Adrenal gland (tissue), 19 donors: ENCODE measurements at places on chromosomes 2 and 18.

GRCh38 chr18:25921677-25922421 lies 168.6 kb downstream of the SS18 start:
- DNase-seq, result peak; percentile 63

DNA sequence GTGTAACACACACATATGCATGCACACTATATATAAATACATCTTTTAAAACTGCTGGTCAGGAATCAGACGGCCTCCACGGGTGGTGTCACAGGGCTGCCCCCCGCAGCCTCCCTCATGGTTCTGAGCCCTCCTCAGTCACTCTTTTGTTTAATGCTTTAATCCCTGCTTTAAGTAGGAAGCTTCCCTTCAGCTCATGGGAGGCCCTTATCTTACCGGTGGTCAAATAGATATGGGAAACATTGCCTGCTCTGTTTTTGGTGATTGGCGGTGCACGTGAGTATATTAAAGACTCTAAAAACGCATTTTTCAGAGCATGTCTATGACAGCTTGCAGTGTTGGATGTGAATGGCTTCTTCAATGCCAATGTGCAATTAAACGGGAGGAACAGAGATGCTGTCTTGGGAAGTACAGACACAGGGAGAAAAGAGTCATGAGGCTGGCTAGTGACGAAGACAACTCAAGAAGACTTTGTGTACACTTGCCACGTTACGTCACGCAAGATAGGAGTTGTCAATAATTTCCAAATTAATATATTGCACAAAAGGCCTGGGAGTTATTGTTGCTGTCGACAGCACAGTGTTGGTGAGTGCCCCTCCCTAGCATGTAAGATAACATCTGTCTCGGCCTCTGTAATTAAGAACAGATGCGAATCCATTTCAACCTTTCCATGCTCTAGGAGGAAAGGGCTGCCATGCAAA lies 23.3 kb downstream of the GNLY start:
- no peak for DNase-seq

DNA sequence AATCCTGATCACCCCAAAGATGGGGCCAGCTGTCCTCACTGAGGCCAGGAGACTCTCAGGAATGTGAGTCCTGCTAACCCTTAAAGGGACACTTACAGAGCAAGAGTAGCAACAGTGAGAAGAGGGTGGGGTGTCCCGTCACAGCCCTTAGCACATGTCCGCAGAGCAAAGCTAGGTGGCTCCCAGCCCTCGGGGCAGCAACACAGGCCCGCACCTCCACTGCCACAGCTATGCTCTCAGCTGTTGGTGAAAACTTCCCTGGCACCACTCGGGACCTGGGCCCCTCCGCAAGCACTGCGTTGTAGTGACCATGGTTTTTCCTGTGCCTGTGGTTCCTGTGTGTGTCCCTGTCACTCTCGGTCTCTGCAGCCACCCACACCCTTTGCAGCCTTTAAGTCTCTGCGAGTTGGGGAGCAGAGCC lies 76.4 kb upstream of the UXS1 start:
- no peak for DNase-seq

DNA sequence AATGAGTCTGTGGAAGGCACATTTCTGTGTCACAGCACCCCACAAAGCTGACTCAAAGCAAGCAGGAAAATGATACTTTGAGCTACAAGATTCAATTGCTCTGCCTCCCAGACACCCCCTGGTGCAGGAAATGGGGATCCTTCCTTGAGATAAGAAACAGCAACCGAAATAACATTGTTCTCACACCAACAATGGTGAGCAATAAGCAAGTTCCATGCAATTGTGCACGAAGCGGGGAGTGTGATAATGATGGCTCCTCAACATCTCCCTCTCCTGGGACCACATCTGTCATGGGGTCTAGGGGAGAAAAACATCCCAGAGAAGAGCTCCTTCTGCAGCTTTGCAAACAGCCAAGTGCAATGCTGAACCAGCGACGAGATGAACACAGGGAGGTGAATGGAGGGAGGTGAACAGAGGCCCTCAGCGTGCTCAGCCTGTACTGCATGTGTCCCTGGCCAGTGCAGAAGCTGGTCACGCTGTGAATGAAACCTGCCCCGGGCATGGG lies 67.7 kb downstream of the PDCL3 start:
- DNase-seq, result no peak

DNA sequence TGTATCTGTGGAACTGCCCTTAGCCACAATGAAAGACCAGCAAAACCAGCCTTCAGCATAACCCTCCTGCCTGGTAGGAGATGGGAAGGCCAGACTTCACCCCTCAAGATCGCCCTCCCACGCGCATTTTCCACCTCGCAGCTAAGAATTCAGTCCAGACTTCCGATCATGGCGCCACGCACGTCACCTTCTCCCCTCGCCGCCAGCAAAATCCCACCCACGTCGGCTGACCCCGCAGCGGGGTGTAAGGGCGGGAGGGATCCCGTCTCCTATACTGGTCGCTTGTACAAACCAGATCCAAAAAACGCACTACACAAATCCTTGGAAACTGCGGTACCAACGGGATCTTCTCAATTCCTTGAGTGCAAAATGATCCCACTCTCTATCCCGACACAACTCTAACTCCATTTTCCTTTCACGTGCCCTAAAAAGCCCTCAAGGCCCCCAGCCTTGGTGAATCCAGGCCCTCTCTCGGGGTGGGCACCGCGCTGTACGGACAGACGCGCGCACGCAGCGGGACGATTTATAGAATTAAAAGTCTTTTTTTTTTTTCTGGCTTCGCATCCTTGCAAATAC lies 1.0 kb upstream of the BMPR2 start:
- DNase-seq, result peak; percentile 85

DNA sequence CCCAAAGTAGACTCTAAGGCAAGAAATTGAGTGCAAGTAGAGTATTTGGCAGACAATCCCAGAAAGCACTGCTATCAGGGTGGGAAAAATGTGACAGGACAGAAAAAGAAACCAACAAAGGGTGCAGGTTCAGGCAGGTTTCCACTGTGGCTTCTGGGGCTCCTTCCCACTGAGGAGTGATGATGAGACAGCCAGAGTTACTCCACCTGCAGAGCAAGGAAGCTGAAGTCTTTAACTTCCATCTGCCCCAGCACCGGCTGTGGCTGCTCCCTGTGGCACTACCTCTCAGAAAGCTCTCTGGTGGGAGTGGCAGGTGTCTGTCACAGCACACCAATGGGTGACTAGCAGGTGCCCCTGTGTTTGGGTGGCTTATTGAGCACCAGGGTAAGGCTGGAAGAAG lies 37.6 kb upstream of the ACKR3 start:
- no peak for DNase-seq

DNA sequence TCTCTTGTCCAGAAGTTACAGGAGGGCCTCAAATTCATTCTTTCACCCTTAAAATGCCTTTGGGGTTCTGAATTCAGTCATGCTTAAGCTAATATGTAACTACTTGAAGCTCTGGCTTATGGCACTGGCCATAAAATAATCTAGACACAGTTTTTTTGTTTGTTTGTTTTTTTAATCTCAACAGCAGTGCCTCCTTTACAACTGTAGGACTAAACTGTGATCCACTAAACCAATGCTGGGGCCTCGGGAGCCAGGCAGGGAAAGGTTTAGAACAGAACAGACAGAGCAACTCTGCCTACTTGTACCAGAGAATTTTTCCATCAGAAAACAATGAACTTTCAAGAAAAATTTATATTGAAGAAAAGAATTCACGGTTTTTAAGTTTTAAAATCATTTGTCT lies 1.7 kb downstream of the STAM2 start:
- no peak for DNase-seq

DNA sequence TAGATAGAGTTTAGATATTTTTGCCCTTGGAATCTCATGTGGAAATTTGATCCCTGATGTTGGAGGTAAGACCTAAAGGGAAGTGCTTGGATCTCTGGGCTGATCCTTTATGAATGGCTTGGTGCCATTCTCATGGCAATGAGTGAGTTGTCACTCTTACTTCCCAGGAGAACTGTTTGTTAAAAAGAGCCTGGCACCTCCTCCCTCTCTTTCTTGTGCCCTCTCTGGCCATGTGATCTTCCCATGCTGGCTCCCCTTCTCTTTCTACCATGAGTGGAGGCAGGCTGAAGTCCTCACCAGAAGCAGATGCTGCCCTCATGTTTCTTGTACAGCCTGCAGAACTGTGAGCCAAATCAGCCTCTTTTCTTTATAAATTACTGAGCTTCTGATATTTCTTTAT lies 276.9 kb downstream of the ZNF804A start:
- no peak for DNase-seq

- DNase-seq, result peak; percentile 37
These were observed 10.4 kb upstream of the FAM228A start for GRCh38 chr2:24164416-24164973.

- no peak for DNase-seq
These were observed 9.8 kb downstream of the ARID5A start for GRCh38 chr2:96546321-96546720.

- DNase-seq, result no peak
These were observed 726.5 kb downstream of the SLC4A3 start for GRCh38 chr2:220353897-220354296.
